ENCODE measurements at places on chromosomes 5 and 9.

- DNase-seq = no peak
These were observed 10.5 kb downstream of the TMEM268 start for GRCh38 chr9:114621561-114621960.

- no peak for DNase-seq
These were observed 45.2 kb upstream of the RAD23B start for GRCh38 chr9:107237873-107238272.

DNA sequence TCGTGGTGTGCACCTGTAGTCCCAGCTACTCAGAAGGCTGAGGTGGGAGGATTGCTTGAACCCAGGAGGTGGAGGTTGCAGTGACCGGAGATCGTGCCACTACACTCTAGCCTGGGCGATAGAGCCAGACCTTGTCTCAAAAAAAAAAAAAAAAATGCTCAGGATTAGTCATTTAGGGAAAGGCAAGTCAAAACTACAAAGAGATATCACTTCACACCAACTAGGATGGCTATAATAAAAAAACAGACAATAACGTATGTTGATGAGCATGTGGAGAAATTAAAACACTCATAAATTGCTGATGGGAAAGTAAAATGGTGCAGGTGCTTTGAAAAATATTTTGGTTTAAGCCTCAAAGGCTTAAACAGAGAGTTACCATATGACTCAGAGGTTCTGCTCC, 6.3 kb upstream of the ANKRD34B start:
- DNase-seq = no peak

DNA sequence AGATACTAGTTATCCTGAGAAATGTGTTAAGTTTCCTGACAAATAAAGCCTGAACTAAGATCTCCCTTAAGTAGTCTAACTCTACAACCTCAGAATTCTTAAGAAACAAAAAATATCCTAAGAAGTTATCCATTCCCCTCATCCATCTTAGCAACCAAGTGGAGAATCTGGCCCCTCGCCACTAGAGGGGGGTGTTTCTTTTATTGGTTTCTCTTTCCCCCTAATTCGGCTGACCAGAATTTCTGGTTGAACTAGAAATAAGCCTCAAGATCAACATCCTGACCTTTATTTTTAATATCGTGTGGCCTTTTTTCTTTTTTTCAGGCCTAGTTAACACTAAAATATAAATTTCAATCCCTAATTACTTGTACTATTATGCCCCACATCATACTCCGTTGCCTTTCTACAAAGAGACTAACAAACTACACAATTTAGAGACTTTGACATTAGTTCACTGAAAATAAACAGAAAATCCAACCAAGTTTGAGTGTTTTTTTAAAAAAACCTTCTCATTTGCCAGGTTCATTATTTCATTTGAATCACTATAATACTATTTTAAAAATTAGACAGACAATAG, 14.3 kb upstream of the NR4A3 start:
- peak; percentile 60 for DNase-seq

DNA sequence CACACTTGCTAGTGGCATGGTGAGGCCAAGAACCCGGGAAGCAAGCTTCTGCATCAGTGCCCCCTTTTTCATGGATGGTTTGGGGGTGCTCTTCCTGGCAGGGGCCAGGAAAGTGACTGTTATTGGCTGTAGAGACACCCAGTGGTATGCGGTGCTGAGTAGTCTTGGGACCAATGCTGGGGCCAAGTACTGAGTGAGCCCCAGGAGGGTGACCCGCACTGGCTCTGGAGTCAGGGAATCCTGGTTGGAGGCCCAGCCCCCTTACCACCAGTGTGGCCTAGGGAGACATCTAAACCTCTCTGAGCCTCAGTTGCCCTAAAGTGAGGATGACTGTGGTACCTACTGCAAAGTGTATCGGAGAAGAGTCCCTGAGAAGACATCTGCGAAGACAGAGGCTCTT, 41.2 kb upstream of the SYNPO start:
- no peak for DNase-seq

DNA sequence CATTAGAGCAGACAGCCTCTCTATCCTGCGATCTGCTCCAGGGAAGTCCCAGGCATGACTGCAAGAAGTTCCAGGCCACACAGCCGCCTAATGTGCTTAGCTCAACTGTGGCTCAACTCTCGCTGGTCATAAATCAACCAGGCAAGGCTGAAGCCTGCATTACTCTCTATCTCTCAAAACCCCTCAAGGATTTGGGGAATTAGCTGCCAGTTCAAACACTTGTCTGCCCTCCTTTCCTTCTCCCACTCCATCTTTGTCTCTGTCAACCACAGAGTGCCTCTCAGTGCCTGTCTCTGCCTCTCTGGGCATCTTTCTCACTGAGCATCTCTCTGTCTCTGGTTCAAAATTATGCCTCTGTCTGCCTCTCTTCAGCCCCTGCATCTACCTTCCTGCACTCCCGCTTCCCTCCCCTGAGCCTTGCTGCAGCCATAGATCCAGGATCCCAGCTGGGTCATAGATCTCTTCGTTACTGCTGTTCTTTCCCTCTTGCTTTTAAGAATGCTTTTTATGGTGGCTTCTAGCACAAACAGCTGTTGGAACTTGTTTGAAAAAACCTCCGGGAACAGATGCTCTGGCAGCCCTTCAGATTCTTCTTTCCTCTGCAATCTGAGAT, 27.9 kb upstream of the GALNT10 start:
- DNase-seq = no peak

Data from bronchial epithelial cell (primary cell).